SHP77 treated with DMSO at 0.1 percent for 48 hours (cell line): ENCODE measurements at places on chromosomes 7 and 10.

GRCh38 chr10:70324339-70324861 lies 40.6 kb upstream of the NPFFR1 start:
- no peak for DNase-seq

GRCh38 chr7:140458201-140458600 lies 21.1 kb downstream of the MKRN1 start:
- DNase-seq, result no peak

DNA sequence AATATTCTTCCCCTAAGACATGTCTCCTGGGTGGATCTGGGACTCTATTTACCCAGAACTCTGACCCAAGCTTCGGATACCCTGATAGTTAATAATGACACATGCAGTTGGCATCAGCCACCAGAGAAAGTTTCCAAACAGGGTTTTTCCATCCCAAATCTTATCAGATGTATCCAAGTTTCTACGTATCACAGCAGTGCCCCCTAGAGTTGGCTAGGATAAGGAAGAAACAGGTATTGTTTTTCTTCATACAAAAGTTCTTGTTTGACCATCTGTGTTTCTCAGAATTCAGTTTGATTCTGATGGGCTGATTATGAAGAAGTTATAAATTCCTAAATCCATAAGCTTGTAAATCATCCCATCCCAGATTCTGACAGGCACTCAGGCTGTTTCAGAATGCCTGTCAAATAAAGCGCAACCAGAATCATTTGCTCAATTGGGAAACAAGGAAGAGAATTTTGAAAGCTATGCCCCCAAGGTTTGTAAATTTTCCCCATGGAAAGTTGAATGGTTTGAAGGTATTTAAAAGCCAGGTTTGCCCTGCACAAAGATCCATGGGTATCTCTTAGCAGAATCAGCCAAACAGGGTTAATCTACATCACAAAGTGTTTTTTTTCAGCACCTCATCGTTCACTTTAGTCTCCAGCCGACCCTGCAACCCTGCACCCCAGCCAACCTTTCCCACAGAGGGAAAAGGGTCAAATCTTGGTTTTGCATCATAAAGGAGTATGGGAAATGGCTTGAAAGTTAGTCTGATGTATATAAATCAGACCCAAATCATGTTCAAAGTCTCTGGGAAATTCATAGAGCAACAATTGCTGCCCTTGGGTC lies 47.4 kb downstream of the NRAP start:
- DNase-seq, result no peak

DNA sequence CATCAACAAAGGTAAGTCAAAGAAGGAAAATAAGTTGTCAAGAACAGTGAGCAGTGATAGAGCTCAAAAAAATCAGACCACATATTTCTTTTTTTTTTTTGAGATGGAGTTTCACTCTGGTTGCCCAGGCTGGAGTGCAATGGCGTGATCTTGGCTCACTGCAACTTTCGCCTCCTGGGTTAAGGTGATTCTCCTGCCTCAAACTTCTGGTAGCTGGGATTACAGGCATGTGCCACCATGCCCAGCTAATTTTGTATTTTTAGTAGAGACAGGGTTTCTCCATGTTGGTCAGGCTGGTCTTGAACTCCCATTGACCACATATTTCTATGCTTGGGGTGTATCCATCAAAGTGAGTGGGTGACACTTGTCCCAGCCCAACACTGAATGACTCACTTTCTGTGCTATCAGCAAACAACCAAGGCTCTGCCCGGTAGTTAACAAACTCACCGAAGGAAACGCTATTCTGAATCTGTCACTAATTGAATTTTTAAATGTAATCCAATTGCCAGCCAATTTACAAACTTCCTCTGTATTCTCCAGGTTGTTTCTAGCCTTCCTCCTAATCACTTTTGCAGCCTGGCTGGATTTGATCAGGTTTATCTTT lies 19.6 kb upstream of the SMNDC1 start:
- DNase-seq, result no peak

DNA sequence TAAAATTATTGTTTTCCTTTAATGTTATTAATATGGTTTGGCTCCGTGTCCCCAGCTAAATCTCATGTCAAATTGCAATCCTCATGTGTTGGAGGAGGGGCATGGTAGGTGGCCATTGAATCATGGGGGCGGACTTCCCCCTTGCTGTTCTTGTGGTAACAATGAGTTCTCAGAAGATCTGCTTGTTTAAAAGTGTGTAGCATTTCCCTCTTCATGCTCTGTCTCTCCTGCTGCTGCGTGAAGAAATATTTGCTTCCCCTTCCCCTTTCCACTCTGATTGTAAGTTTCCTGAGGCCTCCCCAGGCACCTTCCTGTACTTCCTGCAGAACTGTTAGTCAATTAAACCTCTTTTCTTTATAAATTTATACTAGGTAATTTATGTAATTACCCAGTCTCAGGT lies 27.5 kb downstream of the VIM start:
- DNase-seq, result no peak

DNA sequence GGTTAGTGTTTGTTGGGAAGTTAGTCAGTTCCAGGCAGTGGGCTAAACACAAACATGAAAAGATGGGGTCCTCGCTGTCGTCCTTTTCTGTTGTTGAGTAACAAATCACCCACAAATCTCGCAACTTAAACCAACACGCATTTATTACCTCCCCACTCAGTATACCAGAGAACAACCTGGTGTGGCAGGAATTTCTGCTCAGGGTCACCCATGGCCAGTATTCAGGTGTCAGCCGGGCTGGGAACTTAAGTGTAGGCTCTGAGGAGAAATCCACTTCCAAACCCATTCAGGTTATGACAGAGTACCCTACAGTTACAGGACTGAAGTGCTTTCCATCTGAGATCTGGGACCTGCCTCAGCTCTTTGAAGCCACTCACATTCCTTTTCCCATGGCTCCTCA lies 73.6 kb upstream of the SP4 start:
- no peak for DNase-seq

- DNase-seq, result no peak
Observed at GRCh38 chr10:22932626-22933370, 4.9 kb downstream of the ARMC3 start.

- DNase-seq, result no peak
Observed at GRCh38 chr7:43244784-43245183, 132.3 kb downstream of the HECW1 start.

DNA sequence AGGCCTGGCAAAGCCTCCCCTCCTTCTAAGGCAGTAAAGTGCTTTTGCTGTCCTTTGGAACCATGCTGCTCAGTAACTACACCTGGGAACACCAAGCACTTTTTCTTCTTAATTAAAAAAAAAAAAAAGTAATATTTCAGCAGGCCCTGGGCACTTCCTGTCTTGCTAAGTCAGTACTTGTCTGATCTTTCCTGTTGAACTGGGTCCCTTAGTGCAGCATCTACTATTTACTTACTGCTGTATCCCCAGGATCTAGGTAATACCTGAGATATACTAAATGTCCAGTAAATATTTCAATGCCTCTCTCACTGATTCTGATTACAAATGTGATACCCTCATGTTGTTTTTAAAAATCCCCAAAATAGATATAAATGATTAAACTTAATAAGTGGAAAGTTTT lies 77.4 kb downstream of the PPP1R3C start:
- DNase-seq, result no peak

GRCh38 chr7:30155481-30155880 lies 20.7 kb downstream of the MTURN start:
- DNase-seq, result no peak

GRCh38 chr10:119306986-119307392 lies 99.6 kb downstream of the GRK5 start:
- no peak for DNase-seq

DNA sequence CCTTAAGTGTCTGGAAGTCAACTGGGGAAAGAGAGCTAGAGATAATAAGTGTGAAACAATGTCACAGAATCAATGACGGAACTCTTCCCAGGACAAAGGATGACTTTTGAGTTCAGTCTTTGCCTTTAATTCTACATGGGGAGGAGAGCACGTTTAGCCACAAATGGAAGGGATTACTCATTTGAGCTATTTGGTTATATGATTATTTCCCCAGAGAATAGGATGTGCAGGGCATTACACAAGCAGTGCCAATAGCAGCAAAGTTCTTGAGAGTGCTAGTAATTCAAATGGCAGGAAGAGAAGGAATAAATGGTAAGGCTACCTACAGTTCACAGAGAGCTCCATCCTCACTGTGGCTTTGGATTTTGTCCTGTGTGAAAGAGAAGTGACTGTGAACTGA lies 6.0 kb downstream of the EGFR start:
- DNase-seq, result no peak

DNA sequence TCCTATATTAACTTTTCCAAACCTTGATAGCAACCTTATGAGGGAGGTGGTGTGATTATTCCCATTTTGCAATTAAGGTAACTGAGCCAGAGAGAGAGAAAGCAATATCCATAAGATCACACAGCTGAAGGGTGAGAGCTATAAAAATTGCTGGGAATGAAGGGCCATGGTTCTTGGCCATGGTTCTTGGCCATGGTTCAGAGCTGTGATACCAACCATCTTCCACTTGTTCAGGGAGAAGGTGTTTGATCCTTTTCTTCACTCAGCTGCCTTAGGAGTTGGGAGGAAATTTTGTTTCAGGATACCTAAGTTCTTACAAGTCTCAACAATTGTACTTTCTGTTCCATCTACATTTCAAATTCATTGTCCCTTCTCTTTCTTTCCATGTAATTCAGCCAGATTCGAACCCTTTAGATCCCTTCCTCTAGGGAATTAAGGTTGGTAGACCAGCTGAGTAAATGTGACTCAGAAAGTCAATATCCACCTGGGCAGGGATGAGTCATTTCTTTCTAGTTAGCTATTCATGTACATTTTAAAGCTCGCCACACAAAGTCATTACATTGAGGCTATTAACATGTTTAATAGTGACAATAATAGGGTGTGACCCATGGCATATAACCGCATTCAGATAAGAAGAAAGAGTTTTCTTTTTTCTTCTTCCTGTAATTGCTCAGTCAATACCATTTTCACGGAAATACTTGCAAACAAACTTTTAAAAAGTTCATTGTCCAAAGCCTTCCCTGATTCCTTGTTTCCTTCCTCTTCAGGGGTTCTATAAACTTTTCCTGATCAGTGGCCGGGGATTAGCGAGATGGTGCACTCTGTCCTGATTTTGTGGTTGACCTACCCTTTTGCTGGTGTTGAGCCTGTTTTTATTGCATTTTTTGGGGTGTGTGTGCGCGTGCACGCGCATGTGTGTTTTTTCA lies 143.4 kb downstream of the TCF7L2 start:
- no peak for DNase-seq

- DNase-seq, result no peak
Observed at GRCh38 chr10:126101736-126102135, 205.4 kb downstream of the FANK1 start.

DNA sequence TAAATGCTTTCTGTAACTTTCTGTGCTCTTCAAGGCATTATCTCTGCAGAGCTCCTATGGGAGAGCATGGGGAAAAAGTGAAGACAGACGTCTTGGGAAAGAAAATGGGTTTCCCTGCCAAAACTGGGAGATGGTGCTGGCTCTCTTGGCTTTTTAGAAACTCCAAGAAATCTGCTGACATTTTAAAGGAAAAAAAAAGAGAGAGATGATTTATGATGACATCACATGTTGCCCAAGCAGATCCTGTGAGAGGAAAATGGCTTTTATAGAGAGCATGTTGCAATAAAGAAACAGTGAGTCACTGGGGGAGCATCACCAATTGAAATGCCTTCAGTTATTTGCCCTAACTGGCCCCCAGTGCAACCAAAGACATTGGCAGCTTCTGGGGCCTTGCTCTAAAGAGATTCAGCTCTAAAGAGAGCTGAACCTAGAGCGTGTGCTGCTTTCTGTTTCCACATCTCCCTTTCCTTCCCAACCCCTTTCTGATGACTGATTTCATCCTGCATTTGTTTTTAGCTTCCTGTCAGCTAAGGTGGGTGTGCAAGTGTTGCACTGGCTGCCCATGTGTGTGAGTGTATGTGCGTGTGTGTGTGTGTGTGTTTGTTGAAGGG lies 37.7 kb downstream of the LRMDA start:
- DNase-seq, result no peak

- DNase-seq, result no peak
Observed at GRCh38 chr7:107920048-107920772, 29.2 kb downstream of the DLD start.

DNA sequence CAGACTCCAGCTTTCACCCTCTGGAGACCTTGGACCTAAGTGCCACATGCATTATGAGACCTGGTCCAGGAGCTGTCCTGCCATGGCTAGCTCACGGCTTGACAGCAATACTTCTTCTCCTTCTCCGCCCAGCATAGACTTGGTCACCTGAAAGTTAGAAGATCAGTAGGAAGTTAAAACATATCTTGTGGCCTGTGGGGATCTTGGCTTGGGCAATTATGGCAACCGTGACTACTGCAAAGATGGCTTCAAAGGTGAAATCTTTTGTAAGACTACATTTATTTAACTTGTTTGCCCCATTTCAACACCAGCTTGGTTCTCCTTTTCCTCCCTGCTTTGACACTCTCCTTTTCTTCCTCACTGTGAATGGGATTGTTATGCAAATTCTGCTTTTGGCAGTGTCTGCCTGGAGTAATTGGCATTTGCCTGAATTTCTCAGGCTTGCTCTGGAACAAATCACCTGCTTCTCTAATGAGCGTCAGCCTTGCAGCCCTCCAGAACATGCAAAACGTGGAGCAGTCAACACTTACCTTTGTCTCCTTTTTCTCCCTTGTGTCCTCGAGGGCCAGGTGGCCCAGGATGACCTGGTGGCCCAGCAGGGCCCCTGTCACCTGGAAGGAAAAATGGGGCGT lies 53.4 kb downstream of the COL17A1 start:
- DNase-seq, result no peak

DNA sequence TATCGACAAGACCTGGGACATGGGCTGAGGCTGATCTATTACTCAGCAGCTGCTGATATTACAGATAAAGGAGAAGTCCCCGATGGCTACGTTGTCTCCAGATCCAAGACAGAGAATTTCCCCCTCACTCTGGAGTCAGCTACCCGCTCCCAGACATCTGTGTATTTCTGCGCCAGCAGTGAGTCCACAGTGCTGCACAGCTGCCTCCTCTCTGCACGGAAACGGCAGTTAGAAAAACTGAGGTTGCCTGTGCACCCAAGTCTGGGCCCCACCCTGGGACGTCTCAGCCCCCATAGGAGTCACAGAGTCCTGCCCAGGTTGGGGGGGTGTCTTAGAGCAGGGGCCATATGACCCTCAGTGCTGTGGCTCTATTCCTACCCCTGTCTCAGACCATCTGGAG lies 167.4 kb upstream of the PRSS58 start:
- no peak for DNase-seq

DNA sequence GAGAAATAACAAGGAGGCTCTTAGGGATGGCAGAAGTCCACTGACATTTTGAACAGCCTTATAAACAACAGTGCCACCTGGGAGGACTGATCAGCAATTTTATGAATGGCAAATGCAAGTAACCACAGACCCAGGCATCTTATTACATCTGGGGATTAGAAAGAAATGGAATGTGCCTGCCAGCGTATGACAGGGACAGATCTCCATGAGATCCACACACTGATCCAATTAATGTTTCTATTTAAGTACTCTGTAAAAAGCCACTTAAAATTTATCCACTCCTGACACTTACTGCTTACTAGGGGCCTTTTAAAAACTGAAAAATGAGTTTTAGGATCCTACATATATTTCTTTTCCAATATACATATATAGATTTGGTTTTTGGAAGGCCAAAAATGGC lies 28.6 kb downstream of the PARD3 start:
- DNase-seq, result no peak
